ENCODE measurements at places on chromosomes 12 and 14.

DNA sequence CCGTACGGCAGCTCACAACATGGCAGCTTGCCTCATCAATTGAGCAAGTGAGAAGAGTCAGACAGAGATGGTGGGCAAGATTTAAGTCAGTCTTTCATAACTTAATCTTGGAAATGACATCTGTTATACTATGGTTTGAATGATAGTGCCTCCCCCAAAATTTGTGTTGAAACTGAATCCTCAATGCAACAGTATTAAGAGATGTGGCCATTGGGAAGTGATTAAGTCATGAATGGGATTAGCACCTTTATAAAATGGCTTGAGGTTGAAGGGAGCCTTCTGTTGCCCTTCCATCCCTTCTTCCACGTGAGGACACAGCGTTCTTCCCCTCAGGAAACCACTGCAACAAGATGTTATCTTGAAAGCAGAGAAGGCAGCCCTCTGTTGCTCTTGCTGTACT lies 124.2 kb downstream of the C12orf75 start:
- no peak for DNase-seq

DNA sequence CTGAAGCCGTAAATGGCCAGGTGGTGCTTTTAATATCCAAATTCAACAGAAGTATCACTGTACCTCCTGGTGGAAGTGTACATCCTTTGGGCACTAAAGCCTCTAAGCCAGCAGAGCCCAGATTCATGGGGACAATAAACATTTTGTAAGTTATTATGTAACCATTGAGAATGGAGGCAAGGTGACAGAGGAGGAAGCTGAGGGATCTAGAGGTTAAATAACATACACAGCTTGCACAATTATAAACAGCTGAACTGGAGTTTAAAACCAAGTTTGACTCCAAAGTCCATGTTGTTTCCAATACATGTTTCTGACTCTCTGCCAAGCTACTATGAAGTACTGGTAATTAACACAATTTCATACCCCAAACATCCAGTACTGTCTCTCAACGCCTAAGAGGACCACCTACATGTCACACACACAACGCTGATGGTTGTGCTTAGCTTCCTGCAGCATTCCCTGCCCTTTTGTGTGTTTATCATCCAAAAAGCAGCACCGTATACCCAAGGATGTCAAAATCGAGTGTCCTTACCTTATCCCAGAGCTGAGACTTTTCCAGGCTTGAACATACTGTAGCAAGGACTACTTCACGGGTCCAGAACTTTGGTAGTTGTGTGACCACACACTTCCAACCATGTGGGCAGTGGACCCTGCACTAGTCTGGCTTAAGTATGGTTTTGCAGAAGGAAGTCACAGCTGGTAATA lies 41.3 kb downstream of the EGLN3 start:
- DNase-seq, result no peak

- DNase-seq, result peak; percentile 92
Observed at GRCh38 chr12:3698218-3698974, 54.5 kb downstream of the CRACR2A start.

- no peak for DNase-seq
Observed at GRCh38 chr14:81529391-81529790, 4.3 kb downstream of the SEL1L start.
